ENCODE measurements at places on chromosomes 5 and 9.

GRCh38 chr9:7001571-7001970 lies 243.8 kb downstream of the KDM4C start:
- DNase-seq = no peak

DNA sequence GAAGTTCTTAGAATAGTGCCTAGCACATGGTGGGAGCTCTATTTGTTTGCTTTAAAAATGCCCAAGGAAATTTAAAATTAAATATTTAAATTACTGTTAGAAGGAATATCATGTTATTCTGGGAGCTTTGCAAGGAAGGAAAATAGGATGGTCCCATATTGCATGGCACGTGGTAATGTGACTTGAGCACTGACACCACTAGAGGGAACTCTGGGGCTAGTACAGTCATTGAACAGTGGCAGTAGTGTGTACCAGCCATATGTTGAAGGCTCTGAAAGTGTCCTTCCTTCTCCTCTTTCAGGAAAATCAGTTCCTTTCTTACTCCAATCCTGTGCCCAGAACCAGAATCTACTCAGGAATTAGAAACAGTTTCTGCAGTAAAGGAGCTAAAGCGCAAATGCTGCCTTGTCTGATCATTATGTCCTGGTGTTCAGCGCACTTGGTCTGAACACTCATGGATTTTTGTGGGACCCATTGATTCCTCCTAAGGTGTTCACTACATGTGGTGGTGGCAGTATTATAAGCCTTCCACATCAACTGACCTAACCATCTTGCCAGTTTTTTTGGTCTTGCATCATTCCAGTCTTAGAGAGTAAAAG lies 54.1 kb downstream of the GDA start:
- no peak for DNase-seq

- peak; percentile 44 for DNase-seq
Observed at GRCh38 chr5:132419502-132420468, 50.3 kb downstream of the SLC22A5 start.

DNA sequence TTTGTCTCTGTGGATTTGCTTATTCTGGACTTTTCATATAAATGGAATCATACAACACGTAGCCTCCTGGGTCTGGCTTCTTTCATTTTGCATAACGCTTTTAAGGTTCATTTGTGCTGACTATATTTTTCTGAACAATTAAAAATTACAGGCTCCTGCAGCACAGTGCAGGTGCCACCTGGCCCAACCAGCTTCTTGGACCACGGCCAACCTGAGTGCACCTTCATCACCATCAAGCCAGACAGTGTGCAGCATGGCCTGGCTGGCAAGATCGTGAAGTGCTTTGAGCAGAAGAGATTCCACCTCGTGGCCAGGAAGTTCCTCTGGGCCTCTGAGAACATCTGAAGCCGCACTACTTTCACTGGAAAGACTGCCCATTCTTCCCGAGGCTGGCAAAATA lies 53.5 kb upstream of the COL15A1 start:
- DNase-seq = no peak

- no peak for DNase-seq
Observed at GRCh38 chr5:75601996-75602395, 9.3 kb upstream of the ANKDD1B start.

DNA sequence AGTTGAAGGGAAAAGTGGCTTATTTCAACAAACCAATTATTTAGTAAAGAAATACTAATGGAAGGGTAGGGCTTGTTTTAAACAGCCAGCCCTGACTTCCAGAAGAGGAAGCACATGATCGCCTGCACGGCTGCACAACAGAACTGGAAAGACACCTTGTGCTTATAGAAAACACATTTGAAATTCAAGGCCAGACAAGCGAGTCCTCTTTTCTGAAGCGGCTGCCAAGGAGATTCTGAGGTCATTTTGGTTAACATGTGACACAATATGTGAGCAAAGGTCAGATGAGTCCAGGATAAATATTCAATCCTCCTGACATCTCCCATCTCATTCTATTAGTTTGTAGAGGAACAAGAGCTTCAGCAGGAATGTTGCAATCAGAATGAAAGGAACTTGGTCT lies 461.4 kb upstream of the ST8SIA4 start:
- DNase-seq = no peak

- DNase-seq = no peak
Observed at GRCh38 chr9:110282018-110282738, 25.9 kb upstream of the TXN start.

- no peak for DNase-seq
Observed at GRCh38 chr5:122121479-122122465, 7.6 kb upstream of the ZNF474 start.

DNA sequence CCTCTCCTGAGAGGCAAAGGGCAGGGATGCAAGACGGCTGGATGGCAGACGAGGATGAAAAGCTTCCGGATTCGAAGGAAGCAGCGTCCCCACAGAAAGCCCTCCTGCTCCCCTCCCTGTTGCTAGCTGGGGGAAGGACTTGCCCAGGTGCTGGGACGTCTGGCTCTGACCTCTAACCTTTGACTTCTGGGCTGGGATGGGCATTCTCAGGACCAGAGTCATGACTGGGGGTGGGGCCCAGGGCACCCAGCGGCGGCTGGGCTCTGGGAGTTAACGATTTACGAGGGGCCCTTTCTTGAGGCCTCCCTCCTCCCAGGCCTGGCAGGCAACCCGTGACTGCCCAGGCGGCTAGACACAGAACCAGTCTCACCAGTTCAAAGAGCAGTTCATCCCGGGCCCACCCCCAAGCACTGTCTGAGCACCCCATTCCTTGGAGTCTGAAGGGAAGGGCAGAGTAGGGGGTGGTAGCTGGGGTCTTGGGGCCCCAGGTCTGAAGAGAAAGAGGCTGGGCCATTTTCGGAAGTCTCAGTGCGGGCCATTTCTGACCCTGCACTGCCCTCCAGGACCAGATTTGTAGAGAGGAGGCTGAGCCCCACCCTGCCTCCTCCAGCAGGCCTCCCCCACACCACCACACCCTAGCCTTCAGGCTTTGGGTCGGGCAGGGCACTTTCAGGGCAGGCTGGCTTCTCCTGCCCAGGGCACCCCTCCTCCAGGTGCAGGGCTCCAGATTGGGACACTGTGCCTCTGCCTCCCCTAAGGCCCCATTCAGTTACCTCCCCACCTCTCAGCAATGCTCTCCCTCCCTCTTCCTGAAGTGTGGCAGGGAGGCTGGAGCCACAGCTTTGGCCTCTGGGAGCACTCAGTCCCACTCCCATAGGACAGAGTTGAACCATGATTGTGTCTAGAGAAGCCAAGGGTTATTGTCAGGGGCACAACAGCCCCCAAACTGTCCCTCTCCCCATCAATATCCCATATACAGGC lies 5.0 kb upstream of the CXXC5 start:
- no peak for DNase-seq

All from stimulated activated CD4-positive, alpha-beta T cell treated with anti-CD3 and anti-CD28 coated beads, Interleukin-12 subunit alpha, Interleukin-12 subunit beta, amount 100 ng/mL, for 24 hours (primary cell).